ENCODE measurements at places on chromosomes 2 and 18. TPM values are rescaled to one million over a fixed set of nuclear protein-coding genes. Genes with fewer than 3 reads are reported as not detected.
A peak's percentile ranks its signal among the peaks of the same experiment; 100 is the strongest.

TCF7L1 gene
- 0.07 TPM for total RNA-seq

DDX18 gene
- total RNA-seq = 161 TPM

SERPINB4 gene
- not detected for total RNA-seq

- H3K4me3 ChIP-seq = peak overlapping the region; percentile 35
- H3K36me3 ChIP-seq = no peaks in the 10 kb centered on the region
- DNase-seq = no peak
- H3K4me1 ChIP-seq = peaks cover 16% of the 10 kb centered on the region
Observed at GRCh38 chr18:37566479-37567060, 972 bp upstream of the CELF4 start.

DNA sequence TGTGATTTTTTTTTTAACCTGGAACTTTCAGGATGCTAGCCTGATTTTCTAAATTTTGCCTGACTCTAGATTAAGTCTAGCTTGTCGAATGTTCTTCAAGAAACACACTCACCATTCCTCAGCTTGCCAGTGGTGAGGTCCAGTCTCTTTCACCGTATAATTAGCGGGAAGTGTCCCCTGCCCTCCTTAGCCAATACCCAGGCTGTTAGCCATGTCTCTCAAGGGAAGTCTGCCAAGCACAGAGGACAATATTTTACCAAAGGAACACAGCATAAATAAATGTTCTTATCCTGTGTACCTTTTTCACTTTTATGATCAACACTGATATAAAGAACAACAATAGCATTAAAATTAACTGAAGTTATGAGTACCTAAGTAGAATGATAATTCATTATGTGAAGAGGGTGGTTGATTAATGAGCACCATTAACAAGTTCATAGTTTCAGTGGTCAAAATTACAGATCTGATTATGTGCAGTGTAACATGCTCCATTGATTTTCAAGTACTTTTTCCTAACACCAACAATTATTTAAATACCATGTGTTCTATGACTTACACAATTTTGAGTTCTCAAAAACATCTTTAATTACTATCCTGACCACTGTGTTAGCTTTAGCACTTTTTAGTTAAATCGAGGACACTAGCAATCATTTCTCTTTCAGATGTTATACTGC is 445.8 kb upstream of the RAB12 start:
- H3K36me3 ChIP-seq = no peaks in the 10 kb centered on the region
- no peak overlapping the region for H3K4me3 ChIP-seq
